ENCODE measurements at places on chromosomes 12 and 14.

DNA sequence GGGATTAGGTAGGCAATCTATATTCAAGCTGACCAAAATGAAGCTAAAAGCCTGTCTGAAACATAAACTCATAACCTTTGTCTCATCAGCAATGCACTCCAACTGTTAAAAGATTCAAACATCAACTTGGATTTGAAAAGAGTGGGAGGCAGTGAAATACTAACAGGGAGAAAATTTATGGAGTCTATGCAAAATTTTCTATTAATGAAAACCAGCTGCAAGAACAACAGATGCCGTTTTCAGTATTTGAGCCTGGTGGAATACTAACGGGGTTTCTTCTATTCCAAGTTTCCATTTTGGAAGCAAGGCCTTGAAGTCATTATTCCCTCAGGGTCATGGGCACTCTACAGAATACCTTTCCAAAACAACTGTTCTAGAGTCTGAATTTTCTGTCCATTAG, 88.3 kb downstream of the LRP6 start:
- DNase-seq: no peak

DNA sequence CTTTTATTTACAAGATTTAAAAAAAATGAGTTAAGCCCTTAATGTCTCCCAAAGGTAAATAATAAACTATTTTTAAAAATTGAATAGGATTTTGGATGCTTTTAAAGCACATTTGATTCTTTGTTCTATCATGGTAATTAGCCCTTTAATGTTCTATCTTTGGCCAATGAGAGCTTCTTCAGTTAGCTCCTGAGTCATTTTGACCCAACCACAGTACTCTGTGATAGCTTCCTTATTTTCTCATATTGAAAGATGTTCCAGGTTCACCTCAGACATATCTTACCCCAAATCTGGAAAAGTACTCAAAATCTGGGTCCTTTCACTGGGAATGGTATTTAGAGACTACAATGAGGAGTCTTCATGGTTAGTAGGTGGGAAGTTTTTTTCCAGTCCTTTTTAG, 98.0 kb downstream of the MYRFL start:
- DNase-seq: no peak

DNA sequence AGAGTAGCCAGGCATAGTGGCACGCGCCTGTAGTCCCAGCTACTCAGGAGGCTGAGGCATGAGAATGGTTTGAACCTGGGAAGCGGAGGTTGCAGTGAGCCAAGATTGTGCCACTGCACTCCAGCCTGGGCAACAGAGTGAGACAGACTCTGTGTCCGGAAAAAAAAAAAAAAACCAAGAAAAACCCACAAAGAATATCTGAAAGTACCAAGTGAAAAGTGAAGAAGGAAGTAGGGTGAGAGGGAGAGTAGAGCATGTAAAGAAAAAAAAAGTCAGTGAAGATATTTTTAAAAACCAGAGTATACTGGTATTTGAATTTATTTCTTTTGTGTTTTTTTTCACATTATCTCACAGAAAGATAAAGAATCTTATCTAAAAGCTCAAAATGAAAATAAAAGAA, 43.3 kb upstream of the ISM2 start:
- DNase-seq: no peak

GRCh38 chr12:121789800-121790728, 3.4 kb downstream of the RHOF start:
- DNase-seq: no peak

- no peak for DNase-seq
These were observed 121.5 kb downstream of the STXBP6 start for GRCh38 chr14:24928386-24928900.

- DNase-seq: no peak
These were observed 61.2 kb downstream of the NOC4L start for GRCh38 chr12:132205271-132206045.

DNA sequence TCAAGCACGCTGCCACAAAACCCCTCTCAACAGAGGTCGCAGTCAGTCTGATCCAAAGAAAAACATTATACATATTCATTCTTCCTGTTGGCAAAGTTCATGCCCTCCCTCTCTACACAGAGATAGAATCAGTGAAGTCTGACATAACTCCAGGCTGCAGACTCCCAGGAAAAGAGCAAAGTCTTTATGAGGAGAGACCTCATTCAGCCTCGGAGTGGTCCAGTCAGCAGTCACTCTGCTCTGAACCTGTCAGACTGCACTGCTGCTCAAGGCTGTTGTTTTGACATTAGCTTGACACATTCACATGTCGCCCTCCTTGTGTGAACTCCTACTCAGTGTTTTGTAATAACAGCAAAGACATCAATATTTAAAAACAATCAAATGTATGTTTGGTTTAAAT, 241.2 kb upstream of the G2E3 start:
- no peak for DNase-seq

- DNase-seq: no peak
These were observed 131.0 kb upstream of the SRRM4 start for GRCh38 chr12:118850244-118850825.

DNA sequence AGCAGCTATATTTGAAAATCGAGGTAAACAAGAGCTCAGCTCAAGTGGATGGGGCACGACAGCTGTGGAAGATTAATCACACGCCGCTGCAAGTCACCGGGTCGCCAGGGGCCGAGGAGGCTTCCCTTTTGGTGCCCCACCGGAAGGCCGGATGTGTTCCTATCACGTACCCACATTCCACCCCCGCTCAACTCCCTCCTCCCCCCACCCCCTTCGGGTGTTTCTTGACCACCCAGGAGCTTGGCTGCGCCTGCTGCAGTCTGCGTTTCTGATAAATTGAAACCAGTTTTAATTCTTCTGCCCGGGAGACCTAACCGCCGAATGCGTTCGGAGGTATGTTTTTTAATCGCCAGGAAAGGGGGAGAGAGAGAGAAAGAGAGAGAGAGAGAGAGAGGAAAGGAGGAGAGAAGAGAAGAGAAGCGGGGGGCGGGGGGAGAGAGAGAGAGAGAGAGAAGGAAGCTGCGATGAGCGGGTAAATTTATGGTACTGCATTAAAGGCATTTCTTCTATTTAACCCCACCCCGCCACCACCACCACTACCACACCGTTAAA, 1.8 kb downstream of the SLC8A3 start:
- DNase-seq: no peak

GRCh38 chr14:22641846-22642245, 2.3 kb downstream of the OR6J1 start:
- DNase-seq: no peak

GRCh38 chr14:73816393-73816816, 35.2 kb upstream of the PTGR2 start:
- no peak for DNase-seq

- no peak for DNase-seq
These were observed 1.0 kb downstream of the BORCS5 start for GRCh38 chr12:12357719-12358461.

DNA sequence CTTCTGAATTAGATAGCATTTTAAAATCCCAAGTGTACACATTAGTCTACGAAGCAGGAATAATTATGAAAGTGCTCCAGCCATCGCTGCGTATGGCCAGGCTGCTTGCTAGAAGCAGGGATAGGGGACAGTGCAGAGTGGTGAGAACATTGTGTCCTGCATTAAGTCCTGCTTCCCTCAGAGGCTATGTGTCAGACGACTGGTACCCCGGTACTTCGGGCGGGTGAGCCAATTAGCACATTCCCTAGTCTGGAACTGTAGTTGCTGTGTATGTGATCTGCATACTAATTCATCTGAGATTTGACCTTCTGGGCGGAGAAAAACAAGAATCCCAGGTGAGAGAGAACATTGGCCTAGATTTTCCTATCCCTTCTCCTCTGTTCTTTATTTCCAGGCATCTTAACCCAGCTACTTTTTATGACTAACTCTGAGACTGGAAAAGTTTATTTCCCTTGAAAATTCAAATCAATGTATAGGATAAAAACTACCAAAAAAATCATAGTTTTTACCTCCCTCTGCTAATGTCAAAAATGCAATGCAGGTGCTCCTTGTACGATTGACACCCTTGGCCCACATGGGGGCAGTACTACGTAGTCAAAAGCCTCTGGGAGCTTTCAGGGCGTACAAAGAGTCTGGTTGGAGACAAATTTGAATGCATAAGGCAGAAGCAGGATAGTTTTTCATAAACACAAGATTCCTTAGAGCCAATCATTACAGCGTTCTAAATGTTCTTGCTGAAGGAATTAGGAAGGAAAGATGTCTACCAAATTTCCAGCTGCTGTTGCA, 764.3 kb downstream of the NOVA1 start:
- peak; percentile 1 for DNase-seq

- peak; percentile 22 for DNase-seq
These were observed 47.0 kb upstream of the SLC2A13 start for GRCh38 chr12:40152783-40153383.

DNA sequence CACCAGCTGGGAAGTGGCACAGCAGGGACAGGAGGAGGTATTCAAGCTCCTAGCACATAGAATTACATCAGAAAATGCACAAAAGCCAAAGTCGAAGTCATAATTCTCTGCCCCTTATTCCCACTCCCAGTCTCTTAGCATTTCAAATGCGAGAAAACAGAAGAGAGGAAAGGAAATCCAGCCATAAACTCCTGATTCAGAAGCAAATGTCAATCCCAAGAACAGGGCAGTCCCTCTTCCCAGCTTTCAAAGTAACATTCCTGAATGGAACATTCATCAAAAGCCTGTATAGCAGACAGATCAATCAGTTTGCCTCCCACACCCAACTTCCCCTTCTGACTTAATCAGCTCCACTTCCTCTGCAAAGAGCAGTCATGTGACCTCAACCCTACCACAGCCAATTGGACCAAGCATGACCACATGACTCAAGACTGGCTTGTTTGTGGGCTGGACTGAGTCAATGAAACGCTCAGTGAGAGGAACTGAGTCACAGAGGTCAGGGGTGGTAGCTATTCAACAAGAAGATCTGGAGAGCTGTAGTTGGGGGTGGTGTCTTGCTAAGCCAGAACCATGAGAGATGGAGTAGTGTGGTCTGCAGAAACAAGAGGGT, 41.4 kb upstream of the TUNAR start:
- DNase-seq: no peak

DNA sequence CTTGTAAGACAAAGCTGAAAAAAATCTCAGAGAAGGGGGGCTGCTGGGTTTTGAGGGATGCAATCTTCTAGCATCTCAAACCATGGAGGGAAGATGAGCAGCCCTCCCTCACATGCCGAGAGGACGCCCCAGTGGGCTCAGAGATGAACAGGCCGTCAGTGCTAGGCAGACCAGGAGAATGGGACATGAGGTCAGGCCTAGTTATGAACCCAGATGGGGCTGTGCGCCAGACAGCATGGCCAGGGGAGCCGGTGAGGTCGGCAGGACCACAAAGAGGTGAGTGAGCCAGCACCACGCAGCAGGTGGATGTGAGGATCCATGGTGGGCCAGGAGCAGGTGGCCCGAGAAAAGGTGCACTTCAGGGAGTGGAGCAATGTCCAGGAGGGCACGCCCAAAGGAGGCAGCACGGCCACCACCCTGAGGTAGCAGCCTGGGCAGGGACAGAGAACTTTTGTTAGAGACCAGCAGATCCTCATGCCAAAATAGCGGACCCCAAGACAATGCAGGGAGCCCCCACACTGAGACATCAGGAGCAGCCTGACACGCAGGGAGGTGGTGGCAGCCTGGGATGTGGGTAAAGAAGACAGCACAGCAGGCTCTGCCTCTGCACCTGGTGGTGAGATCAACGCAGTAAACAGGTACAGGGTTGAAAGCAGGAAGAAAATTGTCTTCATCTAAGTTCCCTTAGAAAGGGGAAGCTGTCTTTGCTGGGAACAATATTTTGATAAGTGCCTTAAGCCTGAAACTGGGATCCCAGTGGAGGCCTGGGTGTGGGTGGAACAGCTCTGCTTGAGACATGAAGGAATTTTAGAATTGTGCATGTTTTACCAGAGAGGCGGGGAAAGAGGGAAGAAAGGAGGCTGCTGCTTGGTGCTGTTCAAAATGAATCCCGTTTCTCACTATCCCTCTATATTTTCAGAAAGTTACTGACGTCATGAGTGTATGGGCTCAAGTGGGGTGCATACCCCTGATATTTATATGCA, 17.8 kb upstream of the MCRS1 start:
- no peak for DNase-seq

- no peak for DNase-seq
These were observed 25.0 kb downstream of the SLC25A21 start for GRCh38 chr14:37147310-37147880.

GRCh38 chr14:44609201-44609600, 102.1 kb upstream of the FSCB start:
- no peak for DNase-seq

DNA sequence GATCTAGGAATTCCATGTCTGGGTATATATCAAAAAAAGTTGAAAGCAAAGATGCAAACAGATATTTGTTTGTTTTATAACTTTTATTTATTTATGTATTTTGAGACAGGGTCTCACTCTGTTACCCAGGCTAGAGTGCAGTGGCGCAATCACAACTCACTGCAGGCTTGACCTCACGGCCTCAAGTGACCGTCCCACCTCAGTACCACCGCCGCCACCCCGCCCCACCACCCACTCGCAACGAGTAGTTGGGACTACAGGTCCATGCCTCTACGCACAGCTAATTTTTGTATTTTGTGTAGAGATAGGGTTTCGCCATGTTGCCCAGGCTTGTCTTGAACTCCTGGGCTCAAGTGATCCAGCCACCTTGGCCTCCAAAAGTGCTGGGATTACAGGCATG, 66.5 kb upstream of the KTN1 start:
- no peak for DNase-seq

DNA sequence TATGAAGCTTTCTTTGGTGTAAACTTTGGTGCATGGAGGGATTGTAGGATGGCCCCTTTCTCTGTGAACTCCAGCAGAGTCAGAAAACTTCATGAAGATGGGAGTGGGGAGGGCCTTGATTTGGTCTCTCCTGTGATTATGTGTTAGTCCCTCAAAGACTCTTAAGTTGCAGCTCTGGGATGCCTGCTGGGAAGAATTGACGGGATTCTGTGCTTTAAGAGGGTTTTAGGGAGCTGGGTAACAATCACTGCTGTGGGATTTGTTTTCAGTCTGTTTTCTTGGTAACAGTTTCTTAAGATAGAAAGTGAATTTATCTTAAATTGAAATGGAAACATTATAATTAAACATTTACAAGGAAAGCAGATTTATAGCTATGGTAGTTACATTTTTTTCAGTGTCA, 378.1 kb downstream of the AACS start:
- no peak for DNase-seq

- DNase-seq: no peak
These were observed 1196.5 kb downstream of the GALC start for GRCh38 chr14:86796221-86797074.

GRCh38 chr14:77302926-77303325, 17.8 kb downstream of the POMT2 start:
- DNase-seq: no peak

- peak; percentile 59 for DNase-seq
These were observed 598 bp downstream of the HIF1A start for GRCh38 chr14:61695695-61696527.

GRCh38 chr14:68784226-68784910, 8.5 kb downstream of the ZFP36L1 start:
- DNase-seq: no peak

DNA sequence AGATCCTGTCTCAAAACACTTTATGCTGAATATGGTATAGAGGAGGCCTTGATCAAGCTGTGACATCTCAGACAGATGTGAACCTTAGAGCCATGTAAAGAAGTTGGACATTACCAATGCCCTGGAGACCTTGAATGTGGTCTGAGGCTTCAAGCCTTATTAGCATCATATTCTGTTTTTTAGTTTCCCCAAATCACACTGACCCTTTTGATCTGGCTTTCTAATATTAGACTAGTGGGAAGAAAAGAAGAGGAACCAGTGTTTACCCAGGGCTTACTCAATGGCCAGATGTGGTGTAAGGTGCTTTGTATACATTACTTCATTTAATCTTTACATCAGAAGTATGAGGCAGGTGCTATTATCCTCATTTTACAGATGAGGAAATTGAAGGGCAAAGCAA, 10.6 kb upstream of the TBPL2 start:
- no peak for DNase-seq
